ENCODE measurements at places on chromosomes 13 and 19. TPM values are rescaled to one million over a fixed set of nuclear protein-coding genes. Genes with fewer than 3 reads are reported as not detected.

STAP2 gene
- total RNA-seq: 1.6 TPM

IZUMO2 gene
- not detected for total RNA-seq

SLC15A1 gene
- 1.3 TPM for total RNA-seq

KLC3 gene
- not detected for total RNA-seq

BIVM gene
- 15.2 TPM for total RNA-seq

GRCh38 chr19:38250821-38251563, 5.2 kb downstream of the PPP1R14A start:
- no peak for DNase-seq
- H3K27me3 ChIP-seq: no peaks in the 10 kb centered on the region
- peak overlapping the region; percentile 97 for H3K27ac ChIP-seq
- peak overlapping the region; percentile 62 for H3K4me3 ChIP-seq

GRCh38 chr19:52734331-52734892, 432 bp downstream of the ZNF611 start:
- no peak for DNase-seq
- H3K27me3 ChIP-seq: no peaks in the 10 kb centered on the region
- no peaks in the 10 kb centered on the region for H3K36me3 ChIP-seq
- no peaks in the 10 kb centered on the region for H3K4me1 ChIP-seq
- peak overlapping the region; percentile 85 for H3K4me3 ChIP-seq

GRCh38 chr13:114087430-114087829, 45.0 kb downstream of the RASA3 start:
- no peaks in the 10 kb centered on the region for H3K36me3 ChIP-seq
- H3K27ac ChIP-seq: no peak overlapping the region
- DNase-seq: peak; percentile 36
- H3K4me3 ChIP-seq: no peak overlapping the region

DNA sequence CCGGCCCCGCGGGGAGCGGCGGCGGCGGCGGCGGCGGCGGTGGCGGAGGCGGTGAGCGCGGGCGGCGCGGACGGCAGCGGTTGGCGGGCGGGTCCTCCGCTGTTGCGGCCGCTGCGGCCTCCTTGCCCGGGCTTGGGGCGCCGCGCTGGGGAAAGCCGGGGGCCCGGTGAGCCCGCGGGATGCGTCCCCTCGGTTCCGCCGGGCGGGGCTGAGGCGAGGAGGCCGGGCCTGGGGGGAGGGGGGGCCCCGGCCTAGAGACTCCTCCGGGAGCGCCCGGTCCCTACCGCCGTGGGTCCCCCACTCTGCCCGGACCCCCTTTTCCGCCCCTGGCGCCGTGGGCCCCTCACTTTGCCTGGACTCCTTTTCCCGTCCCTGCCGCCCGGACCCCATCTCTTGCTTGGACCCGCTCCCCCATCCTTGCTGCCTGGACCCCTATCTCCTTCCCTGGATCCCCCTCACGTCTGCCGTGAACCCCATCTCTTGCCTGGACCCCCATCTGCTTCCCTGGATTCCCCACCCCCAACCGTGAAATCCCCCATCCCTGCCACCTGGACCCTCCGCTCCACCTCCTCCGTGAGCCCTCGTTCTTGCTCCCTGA, 28.6 kb upstream of the NDUFS7 start:
- H3K27ac ChIP-seq: peak overlapping the region; percentile 83
- H3K27me3 ChIP-seq: no peaks in the 10 kb centered on the region
- no peaks in the 10 kb centered on the region for H3K4me1 ChIP-seq
- no peaks in the 10 kb centered on the region for H3K36me3 ChIP-seq
- no peak for DNase-seq

DNA sequence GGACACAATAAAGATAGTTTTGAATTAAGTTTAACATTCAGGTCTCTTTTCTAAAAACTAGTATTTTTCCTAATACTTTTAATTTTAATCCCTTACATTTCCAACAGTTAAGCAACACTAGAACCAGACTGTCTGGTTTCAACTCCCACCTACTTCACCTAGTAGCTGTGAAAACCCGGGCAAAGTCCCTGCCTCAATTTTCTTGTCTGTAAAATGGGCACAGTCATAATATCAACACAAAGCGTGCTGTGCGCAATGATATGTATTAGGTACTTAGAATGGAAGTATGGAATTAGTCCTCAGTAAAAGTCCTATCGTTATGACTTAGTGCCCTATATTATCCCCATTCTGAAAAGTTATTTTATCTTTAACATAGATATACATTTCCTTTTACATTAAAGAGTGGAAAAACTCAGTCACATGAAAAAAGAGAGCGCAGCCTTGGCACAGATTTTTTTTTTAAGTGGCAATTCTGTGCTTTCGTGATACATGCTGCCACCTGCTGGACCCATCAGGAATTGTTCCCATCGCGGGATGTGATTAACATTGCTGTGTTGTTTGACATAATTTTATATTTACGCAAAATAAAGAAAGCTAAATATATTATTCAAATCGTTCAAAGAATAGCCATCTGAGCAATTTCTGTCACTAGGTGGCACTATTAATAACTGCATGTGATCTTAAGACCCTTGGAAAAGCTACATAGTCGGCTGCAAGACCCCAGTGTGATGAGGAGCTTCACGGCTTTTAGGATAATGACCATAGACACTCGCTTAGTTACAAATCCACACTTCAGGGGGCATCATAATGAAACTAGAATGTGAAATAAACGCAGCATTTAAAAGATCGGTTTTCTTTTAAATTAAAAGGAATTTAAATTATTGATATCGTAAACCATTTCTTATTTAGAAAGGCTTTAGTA, 59.9 kb downstream of the LIG4 start:
- DNase-seq: no peak
- no peaks in the 10 kb centered on the region for H3K36me3 ChIP-seq
- H3K4me3 ChIP-seq: no peak overlapping the region

DNA sequence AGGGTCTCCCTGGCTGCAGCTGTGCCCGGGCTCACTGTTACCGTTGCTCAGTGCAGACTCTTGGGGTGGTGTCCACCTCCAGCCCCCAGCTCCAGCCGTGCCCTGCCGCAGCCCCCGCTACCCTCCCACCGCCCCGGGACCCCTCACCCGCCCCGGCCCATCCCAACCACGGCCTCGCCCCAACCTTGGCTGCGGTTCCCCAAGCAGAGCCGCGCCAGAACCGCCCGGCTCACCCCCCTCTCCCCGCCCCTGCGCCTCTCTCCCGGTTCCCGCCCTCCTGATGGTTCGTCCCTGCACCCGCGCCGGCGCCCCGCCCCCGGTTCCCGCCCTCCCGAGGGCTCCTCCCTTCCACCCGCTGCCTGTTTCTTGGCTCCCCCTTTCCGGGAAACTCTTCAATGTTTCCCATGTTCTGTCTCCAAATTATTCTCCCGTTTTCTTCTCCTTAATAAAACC, 40.3 kb downstream of the ANKRD10 start:
- peak overlapping the region; percentile 44 for H3K4me3 ChIP-seq
- no peak overlapping the region for H3K27ac ChIP-seq
- no peaks in the 10 kb centered on the region for H3K36me3 ChIP-seq
- DNase-seq: peak; percentile 88

DNA sequence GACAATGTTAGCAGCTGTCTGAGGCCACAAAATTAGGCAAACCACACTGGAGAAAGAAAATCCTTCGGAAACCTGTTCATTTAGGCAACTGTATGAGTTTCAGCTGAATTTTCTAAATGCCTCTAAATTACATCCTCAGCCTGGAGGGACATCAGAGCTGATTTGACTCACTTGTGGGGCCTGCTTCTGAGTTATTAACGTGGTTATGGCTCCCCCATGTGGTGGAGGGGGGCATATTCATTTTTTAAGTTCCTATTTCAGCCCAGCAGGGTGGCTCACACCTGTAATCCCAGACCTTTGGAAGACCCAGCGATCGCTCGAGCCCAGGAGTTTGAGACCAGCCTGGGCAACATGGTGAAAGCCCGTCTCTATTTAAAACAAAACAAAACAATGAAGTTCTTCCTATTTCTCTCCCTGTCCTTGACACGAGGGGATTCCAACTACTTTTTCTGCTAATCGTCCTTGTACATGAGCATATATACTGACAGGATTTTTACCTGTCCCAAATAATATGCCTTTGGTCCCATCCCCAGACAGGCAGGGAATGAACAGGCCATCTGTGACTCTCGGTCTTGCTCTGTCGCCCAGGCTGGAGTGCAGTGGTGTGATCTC, 31.5 kb upstream of the HIF3A start:
- H3K27me3 ChIP-seq: peaks cover 5% of the 10 kb centered on the region
- DNase-seq: peak; percentile 42
- no peaks in the 10 kb centered on the region for H3K36me3 ChIP-seq
- no peaks in the 10 kb centered on the region for H3K4me1 ChIP-seq
- no peak overlapping the region for H3K27ac ChIP-seq

DNA sequence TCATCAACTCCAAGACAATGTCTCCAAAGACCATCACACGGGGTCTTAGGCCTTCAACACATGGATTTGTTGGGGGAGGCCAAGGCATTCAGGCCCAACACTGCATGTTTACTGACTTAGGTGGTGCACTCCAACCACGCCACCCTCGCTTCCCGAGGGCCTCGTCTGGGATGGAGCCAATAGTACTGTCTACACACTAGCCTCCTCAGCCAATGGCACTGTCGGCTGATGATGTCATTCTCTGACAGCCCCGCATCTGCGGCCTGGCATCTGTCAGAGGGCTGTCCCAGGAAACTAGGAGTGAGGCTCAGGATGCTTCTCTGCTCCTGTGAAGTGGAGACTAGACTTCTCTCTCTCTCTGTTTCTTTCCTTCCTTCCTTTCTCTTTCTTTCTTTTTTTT, 96.6 kb downstream of the TEX26 start:
- no peak overlapping the region for H3K4me3 ChIP-seq
- H3K36me3 ChIP-seq: no peaks in the 10 kb centered on the region
- H3K27ac ChIP-seq: no peak overlapping the region
- no peaks in the 10 kb centered on the region for H3K4me1 ChIP-seq

- peak overlapping the region; percentile 100 for H3K27ac ChIP-seq
- DNase-seq: no peak
- no peaks in the 10 kb centered on the region for H3K36me3 ChIP-seq
- H3K4me1 ChIP-seq: peaks cover 40% of the 10 kb centered on the region
- H3K27me3 ChIP-seq: no peaks in the 10 kb centered on the region
- no peak overlapping the region for H3K4me3 ChIP-seq
These were observed 1.9 kb downstream of the RAB11B start for GRCh38 chr19:8392017-8392591.

DNA sequence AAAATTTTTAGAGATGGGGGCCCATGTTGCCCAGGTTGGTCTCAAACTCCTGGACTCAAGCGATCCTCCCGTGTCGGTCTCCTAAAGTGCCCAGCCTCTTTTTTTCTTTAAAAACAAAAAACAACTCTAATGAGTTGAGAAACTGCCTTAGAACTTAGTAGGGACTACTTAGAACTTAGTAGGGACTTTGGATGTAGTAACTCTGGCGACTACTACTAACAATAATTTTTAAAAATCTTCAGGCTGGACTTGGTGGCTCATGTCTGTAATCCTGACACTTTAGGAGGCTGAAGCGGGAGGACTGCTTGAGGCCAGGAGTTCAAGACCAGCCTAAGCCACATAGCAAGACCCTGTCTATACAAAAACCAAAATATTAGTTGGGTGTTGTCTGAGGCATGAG, 515 bp upstream of the C19orf67 start:
- H3K36me3 ChIP-seq: no peaks in the 10 kb centered on the region
- H3K4me1 ChIP-seq: no peaks in the 10 kb centered on the region
- no peak overlapping the region for H3K4me3 ChIP-seq
- no peaks in the 10 kb centered on the region for H3K27me3 ChIP-seq

DNA sequence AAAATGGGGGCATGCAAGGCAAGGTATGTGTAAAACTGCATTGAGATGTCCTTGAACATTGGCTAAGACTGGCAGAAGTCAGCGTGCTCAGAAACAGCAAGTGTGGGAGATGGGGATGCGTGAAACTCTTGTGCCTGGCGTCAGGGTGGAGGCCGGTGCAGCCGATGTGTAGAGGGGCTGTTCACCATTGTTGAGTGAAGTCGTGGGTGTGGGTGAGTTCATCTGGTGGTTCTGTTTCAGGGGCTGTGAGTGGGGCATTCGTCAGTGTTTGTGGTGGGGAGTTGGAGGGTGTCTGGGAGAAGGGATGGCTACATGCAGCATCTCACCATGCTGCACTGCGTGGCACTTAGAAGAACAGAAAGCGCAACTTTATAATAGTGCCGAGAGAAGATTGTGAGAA, 11.4 kb upstream of the MIA start:
- peaks cover 22% of the 10 kb centered on the region for H3K36me3 ChIP-seq
- no peak for DNase-seq
- no peaks in the 10 kb centered on the region for H3K27me3 ChIP-seq
- no peaks in the 10 kb centered on the region for H3K4me1 ChIP-seq
- no peak overlapping the region for H3K27ac ChIP-seq

DNA sequence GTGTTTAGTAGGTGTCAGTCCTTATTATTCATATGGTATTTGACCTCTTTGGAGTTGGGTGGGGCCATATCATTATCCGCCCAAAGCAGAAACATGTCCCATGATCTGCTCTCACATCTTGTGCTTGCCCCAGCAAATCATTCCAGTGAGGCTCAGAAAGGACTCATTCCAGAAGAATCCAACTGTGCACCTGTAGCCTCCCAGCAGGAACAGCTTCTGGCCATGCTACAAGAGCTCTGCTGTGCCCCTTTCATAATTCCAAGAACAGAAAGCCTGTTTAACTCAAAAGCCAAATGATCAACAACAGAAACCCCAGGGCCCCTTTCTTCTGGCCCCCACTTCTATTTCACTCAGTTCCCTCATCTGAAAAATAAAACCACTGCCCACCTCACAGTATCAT, 673.1 kb downstream of the DIAPH3 start:
- no peak overlapping the region for H3K4me3 ChIP-seq
- H3K27me3 ChIP-seq: no peaks in the 10 kb centered on the region
- H3K27ac ChIP-seq: no peak overlapping the region
- H3K36me3 ChIP-seq: no peaks in the 10 kb centered on the region
- H3K4me1 ChIP-seq: no peaks in the 10 kb centered on the region

- DNase-seq: no peak
- no peaks in the 10 kb centered on the region for H3K36me3 ChIP-seq
- no peaks in the 10 kb centered on the region for H3K4me1 ChIP-seq
These were observed 95.2 kb upstream of the CLDN10 start for GRCh38 chr13:95457294-95457693.

DNA sequence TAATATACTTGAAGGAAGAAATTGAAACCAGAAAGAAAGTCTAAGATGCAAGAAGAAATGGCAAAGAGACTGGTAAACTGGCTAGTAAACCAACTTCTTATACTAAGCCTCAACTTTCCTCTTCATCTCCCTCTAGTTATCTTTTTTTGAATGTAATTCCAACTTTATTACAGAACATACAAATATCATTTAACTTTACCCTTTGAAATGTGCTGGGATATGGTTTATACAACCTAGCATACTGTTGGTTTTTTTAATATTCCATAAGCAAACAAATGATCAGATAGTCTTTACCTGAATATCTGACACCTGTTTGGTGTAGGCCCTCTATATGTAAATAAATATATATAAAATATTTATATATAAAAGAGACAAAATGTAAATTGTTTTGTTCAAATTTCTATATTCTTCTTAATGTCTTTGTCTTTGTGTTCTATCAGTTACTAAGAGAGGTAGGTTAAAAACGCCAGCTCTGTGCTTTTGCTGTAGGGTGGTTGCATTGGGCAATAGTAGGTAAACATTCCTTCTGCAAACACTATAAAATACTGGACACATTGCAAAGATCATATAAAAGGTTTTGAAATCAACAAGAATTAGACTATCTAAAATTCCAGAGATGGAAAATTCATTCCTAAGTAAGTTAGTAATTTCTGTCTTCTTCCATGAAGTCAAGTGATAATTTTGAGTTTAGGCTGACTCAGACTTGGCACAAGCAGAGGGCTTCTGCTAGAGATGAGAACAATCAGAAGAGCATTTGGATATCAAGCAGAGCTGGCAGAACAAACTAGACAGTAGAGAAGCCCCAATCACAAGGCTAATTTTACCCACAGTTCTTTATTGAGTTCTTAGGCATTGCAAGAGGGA, 383.3 kb downstream of the RFC3 start:
- no peaks in the 10 kb centered on the region for H3K27me3 ChIP-seq
- DNase-seq: no peak
- H3K4me3 ChIP-seq: no peak overlapping the region
- no peak overlapping the region for H3K27ac ChIP-seq
- H3K4me1 ChIP-seq: no peaks in the 10 kb centered on the region

Measured in breast epithelium (tissue), 4 donors.